ENCODE measurements at places on chromosomes 16 and 17. TPM values are rescaled to one million over a fixed set of nuclear protein-coding genes. Genes with fewer than 3 reads are reported as not detected.

DNA sequence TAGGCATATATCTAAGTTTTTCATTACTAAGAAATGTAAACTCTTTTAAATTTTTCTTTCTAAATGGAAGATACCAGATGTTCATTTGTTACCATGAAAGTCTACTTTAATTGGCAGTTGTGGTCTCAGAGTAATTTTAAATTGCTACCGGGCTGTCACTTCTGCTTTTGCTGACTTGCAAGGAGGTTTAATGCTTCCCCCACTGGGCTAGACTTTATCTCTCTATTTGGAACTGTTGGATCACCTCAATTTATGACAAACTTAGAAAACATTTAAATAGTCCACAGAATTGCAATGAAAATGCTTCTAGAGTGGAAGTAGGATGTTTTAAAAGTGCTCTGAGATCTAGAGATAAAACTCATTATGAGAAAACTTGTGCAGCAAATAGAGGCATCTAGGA lies 479.8 kb upstream of the GOT2 start:
- DNase-seq, result no peak

Gene GPR139
- polyA plus RNA-seq, result not detected

Gene RAB26
- 4.0 TPM for polyA plus RNA-seq

DNA sequence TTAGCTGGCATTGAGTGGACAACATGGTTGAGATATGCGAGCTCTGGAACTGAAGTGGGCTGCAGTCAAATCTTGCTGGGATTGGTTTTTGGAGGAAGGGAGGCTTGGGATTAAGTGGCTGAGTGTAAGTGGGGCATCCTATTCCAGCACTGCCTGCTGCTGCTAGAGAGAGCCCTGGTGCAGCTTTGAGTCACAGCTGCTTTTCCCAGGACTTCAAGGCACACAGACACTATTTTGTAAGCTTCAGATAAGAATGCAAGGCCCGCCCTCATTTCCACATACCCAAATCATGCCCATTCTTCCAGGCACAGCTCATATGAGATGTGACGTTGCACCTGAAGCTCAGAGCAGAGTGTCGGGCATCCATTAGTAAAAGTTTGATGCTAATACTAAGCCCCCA lies 10.2 kb upstream of the MAF start:
- no peak for DNase-seq

Gene CDH5
- polyA plus RNA-seq, result 55.5 TPM

DNA sequence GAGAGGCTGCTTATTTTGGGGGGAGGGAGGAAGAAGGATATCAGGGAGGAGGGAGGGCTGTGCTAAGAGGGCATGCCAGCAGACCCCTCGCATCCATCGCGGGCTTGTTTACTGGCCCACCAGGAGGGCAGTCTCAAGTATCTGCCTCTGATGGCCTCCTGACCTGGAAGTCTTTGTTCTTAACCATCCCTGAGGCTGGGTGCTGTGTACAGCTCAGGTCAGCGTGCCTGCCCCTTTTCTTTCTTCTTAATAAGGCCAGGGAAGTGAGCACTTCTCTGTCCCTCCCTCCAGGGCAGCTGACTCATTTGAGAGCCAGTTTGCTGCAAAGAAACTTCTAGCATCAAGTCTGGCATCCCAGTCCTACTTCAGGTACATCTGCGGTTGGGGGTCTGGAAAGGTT lies 157.0 kb downstream of the CCDC182 start:
- no peak for DNase-seq

Gene SEZ6L2
- 11.8 TPM for polyA plus RNA-seq

Data from left renal pelvis (tissue), 4 donors.